ENCODE measurements at places on chromosomes 7 and 10. TPM values are rescaled to one million over a fixed set of nuclear protein-coding genes. Genes with fewer than 3 reads are reported as not detected.

DNA sequence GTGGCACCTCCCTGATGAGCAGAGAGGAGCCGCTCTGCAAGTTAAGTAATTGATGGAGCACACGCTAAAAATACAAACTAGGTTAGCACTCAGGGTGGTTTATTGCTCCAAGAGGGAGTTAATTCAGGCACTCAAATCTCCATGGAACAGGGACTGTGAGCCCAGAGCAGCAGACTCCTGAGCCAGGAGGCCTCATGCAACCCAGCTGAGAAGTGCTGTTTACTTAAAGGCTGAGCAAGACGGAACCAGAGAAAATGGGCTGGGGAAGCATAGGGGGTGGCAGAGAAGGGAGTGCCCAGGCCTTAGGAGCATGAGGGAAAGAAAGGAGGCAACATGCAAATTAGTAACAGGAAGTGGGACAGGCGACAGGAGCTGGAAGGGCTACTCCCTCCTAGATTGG, 174.1 kb downstream of the KCNMA1 start:
- DNase-seq: no peak

DNA sequence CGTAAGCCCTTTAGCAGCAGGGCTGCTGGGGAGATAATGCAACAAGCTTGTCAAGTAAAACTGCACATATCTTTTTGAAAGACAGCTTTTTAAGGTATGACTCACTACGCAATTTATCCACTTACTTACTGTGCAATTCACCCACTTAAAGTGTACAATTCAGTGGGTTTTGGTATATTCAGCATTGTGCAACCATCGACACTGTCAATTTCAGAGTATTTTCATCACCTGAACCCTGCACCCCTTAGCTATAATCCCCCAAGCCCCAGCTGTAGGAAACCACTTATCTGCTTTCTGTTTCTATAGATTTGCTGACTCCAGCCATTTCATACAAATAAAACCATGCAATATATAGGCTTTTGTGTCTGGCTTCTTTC, 168.0 kb downstream of the PTPN20 start:
- DNase-seq: no peak

SLIT1 gene
- 0.68 TPM for total RNA-seq

- no peak for DNase-seq
Observed at GRCh38 chr7:142476077-142476476, 218.2 kb upstream of the PRSS58 start.

DNA sequence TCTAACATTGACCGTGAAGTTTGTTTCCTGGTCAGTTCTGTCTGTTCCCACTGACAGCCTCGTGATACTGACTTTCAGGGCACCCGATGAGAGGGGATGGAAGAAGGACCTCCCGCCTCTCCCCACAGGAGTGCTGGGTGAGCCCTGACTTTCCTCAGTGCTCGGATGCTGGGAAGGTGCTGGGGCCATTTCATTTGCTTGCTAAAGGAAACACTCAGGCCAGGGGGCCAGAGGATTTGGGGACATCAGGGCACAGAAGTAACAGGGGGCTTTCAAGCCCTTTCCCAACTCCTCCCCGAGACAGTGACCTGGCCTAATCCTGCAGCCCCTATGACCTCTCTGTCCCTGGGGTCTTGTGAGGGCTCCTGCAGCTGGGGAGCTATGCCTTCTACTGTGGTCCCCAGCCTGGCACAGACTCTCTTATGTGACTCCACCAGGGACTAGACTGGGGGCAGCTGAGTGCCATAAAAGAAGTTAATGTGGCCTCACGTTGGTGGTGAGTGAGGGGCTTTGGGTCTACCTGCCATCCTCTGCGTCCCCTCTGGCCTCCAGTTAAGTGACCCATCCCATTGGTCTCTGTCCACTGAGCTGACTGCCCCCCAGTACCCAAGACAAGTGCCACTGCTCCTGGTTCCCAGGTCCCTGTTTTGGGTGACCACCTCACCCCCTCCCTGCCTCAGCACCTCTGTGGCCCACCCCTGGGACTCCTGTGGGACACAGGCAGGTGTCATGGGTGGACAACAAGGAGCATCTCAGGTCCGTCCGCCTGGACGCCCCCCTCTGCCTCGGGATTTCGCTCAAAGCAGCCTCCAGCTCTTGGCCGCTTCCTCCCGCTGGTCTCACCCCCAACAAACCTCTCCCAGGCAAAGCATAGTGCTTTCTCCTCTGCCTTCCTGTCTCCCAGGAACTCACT, 33.4 kb upstream of the HSPA12A start:
- DNase-seq: no peak

DNA sequence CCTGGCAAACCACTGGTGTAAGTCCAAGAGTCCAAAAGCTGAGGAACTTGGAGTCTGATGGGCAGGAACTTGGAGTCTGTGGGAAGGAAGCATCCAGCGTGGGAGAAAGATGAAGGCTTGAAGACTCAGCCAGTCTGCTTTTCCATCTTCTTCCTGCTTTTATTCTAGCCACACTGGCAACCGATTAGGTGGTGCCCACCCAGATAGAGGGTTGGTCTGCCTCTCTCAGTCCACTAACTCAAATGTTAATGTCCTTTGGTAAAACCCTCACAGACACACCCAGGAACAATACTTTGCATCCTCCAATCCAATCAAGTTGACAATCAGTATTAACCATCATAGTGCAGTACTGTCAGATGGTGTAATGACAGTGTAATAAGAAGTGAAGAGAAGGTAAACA, 119.2 kb downstream of the EPC1 start:
- DNase-seq: no peak

MYO1G gene
- total RNA-seq: 62.1 TPM

TBXAS1 gene
- 156 TPM for total RNA-seq

GLUD1 gene
- 118 TPM for total RNA-seq

GRCh38 chr10:83603708-83604107, 535.6 kb upstream of the GHITM start:
- no peak for DNase-seq

UNC5B gene
- 6.8 TPM for total RNA-seq

GRCh38 chr10:84204610-84205009, 10.3 kb downstream of the CDHR1 start:
- DNase-seq: peak; percentile 53

DNA sequence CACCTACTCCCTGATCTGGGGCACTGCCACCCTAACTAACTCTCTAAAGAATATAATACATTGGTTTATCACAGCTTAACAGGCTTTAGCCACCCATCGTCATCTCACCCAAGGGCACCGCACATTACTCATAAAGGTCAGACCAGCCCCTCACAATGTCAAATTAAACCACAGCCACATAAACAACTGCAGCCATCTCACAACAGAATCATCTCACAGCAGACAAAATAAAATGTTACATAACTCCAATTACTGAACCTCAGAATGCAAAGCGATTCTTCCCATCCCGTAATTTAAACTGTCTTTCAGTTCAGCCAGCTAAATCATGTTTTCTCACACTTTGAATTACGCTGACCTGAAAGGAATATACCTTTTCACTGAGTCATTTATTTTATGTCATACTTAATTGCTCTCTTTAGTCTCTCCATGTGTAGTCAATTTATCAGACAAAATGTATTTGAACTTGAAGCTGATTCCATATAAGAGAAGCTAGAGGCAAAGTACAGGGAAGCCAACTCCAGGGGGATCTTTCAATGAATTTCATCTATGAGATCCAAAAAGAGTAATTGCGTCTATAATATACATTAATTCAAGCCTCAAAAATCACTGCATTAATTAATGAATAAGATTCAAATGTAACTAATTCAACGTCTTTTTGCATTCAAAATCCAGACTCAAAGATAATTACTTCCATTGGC, 96.9 kb upstream of the NEBL start:
- DNase-seq: no peak

FAM25A gene
- not detected for total RNA-seq
